ENCODE measurements at places on chromosomes 3 and 15. TPM values are rescaled to one million over a fixed set of nuclear protein-coding genes. Genes with fewer than 3 reads are reported as not detected.

Gene LTF
- polyA plus RNA-seq = 0.10 TPM

DNA sequence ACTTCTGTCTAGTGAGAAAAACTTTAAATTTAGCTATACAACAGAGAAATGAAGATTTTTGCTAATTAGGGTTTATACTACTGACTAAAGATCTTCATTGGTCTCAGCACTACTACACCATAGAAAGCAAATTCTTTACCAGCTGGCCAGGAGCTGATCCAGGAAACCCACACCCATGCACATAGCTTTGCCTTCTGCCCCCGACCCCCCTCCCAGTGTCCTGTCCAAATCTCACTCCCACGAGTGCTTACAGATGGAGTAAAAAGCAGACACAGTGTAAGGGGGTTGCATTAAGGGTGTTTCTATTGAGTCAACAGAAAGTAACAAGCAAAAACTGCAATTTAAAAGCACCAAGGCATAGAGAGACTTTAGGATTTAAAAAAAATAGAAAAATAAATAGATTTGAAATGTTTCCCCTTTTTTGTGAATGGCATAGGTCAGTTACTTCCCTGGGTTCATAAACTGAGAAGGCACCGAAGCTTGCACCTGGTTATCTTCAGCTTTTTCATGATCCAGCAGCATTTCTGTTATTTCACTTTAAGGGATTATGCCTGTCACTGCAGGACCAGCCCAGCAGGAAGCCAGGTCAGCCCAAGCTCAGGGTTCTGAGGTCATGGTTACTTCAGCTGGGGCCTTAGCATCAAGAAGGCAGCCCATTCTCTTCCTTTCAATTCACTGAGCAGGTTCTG is 124.3 kb downstream of the CTNNB1 start:
- DNase-seq = no peak

DNA sequence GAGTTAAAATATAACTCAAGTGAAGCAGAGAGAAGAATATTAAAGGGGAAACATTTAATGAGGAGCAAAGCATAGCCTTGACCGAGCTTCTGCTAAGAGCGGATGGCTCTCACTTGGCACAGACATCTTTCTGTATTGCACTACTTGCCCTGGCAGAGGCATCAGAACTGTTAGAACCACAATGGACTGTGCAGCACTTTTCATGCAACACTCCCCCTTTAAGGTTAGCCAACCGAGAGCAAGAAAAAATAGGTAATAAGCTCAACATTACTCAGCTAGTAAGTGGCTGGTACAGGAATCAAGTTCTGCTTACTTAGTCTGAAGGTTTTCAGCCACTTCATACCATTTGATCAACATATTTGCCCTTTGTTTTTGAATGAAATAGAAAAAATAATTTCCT is 33.7 kb downstream of the CRTC3 start:
- no peak for DNase-seq

GRCh38 chr15:88918738-88919137 is 5.6 kb upstream of the MFGE8 start:
- DNase-seq = peak; percentile 95

- DNase-seq = no peak
Measured at GRCh38 chr15:63004211-63004610, 38.3 kb upstream of the TPM1 start.

Gene B3GNT5
- 2.9 TPM for polyA plus RNA-seq

DNA sequence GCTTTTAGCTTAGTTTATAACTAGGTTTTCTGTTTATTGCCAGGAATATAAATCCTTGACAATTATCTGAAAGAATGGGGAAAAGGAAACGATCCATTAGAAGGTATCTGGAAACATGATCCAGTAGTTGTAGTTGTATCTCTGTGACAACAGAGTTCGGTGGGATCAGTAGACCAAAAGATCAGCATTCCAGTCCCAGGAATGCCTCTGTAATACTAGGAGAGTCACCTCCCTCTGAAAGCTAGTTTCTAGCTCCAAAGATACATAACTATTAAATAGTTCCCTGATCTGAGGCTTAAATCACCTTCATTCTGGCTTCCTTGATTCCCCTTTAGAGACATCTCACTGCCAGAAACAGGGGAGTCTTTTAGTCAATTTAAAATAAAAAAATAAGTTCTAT is 34.1 kb downstream of the MB21D2 start:
- no peak for DNase-seq

DNA sequence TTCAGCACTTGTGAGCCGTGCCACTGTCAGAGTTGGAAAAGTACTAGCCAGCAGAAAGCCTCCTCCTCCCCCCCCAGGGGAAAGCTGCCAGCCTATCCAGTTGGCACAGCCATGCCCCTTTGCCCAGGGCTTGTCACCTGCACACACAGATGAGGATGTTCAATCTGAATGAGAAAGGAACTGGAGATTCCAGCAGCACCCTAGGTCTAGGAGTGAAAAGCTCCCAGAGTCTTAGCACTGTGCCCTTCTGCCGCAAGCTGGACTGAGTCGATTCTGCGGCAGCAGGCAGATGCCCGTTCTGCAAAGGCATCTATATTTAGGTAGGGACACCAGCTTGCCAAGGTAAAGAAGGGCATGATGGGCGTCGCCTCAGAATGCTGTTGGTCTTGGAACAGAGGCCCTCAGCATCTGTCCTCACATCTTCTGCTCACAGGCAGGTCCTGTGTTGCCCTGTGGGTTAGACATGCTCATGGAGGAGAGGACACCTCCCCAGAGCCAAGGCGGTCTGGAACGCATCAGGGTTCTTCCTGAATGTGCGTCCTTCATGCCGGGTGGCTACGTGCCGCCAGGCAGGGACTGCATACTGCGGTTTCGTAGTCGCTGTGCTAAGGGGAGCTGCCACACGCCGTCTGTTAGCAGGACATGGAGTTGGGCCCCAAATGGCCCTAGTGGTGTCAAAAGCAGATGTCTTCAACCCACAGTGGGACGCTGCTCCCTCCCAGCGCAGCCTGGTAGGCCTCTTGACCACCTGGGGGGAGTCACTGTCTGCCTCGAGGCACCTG is 109.5 kb downstream of the VGLL4 start:
- DNase-seq = no peak
